ENCODE measurements at places on chromosomes 13 and 19. TPM values are rescaled to one million over a fixed set of nuclear protein-coding genes. Genes with fewer than 3 reads are reported as not detected.

RCBTB2 gene
- total RNA-seq = 21.1 TPM

KCNC3 gene
- 0.75 TPM for total RNA-seq

GNA15 gene
- 5.3 TPM for total RNA-seq

ZNF302 gene
- total RNA-seq = 25.7 TPM

CCL25 gene
- not detected for total RNA-seq

ZNF296 gene
- total RNA-seq = not detected

TEX29 gene
- total RNA-seq = not detected

PDCD2L gene
- 7.9 TPM for total RNA-seq

TIMM29 gene
- 14.4 TPM for total RNA-seq

SRRM5 gene
- total RNA-seq = 0.66 TPM

ADAMTSL5 gene
- not detected for total RNA-seq

ZNF627 gene
- total RNA-seq = 10.5 TPM

SBK3 gene
- total RNA-seq = not detected

ZNF541 gene
- not detected for total RNA-seq

LIM2 gene
- not detected for total RNA-seq

IGSF23 gene
- total RNA-seq = not detected

TUBB4A gene
- total RNA-seq = not detected

FBXO17 gene
- total RNA-seq = 12.6 TPM

ZSCAN4 gene
- total RNA-seq = not detected

CATSPERD gene
- total RNA-seq = not detected

ZNF285 gene
- 1.1 TPM for total RNA-seq

LPAR6 gene
- total RNA-seq = 52.9 TPM

ZNF554 gene
- 2.4 TPM for total RNA-seq

ZNF112 gene
- total RNA-seq = 5.7 TPM

SOX1 gene
- not detected for total RNA-seq

NPAS1 gene
- 0.44 TPM for total RNA-seq

CGB2 gene
- not detected for total RNA-seq

SF3A2 gene
- total RNA-seq = 13.4 TPM

CLEC17A gene
- not detected for total RNA-seq

RFX1 gene
- total RNA-seq = 2.3 TPM

DLEU7 gene
- 1.7 TPM for total RNA-seq

MTMR6 gene
- total RNA-seq = 19.4 TPM

ZNF264 gene
- total RNA-seq = 50.4 TPM

DHRS12 gene
- 25.1 TPM for total RNA-seq

SKA3 gene
- total RNA-seq = 1.3 TPM

KASH5 gene
- not detected for total RNA-seq

RNF17 gene
- total RNA-seq = not detected

PSG7 gene
- not detected for total RNA-seq

OR7A17 gene
- not detected for total RNA-seq

ZNF432 gene
- total RNA-seq = 9.5 TPM

MATK gene
- total RNA-seq = 25.8 TPM

PLPPR2 gene
- total RNA-seq = 4.2 TPM

Data from subcutaneous adipose tissue (tissue), 4 donors.